ENCODE measurements at places on chromosomes 3 and 15. TPM values are rescaled to one million over a fixed set of nuclear protein-coding genes. Genes with fewer than 3 reads are reported as not detected.

GRCh38 chr15:73909651-73910050 is 16.6 kb upstream of the LOXL1 start:
- DNase-seq, result no peak

- DNase-seq, result no peak
These were observed 1035.2 kb downstream of the MCTP2 start for GRCh38 chr15:95266451-95267061.

DNA sequence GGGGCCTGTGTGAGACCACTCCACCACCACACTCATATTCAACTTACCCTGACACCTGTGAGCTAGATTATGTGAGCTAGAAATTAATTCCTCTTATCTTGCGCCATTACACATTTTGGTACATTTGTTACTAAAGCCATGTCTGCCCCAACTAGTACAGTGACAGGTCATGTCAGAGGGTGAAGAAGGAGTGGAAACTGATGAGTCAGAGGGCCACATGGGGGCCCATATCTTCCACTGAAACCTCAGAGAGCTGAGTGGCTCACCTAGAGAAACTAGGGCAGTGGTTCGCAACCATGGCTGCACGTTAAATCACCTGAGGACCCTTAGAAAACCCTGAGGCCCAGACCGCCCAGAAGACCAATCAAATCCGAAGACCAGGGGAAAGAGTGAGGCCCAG is 15.7 kb upstream of the MEF2A start:
- no peak for DNase-seq

The MEIS2 gene
- total RNA-seq, result 21.5 TPM

The ZNF385D gene
- 1.9 TPM for total RNA-seq

Measured in neural progenitor cell (in vitro differentiated cells).